Stimulated activated CD4-positive, alpha-beta T cell treated with anti-CD3 and anti-CD28 coated beads, Interleukin-15, amount 100 ng/mL, for 1 hour (primary cell): ENCODE measurements at places on chromosomes 2 and 18.

DNA sequence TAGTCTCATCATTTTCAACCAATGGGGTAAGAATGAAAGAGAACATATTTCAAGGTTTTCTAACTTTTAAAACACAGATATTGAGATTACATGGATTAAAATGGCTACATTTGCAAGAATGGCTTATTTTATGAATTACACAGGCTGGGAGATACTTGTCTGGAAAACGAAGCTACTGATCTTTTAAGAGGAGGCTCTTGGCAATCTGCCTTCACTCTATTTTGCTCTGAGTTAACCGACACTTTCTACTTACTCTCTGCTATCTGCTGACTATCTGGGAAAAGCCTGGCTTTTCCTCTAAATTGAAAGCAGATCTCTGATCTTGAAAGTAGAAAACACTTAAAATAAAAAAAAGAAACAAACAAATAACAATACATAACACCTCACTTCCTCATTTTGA lies 325.4 kb upstream of the LINC00305 start:
- DNase-seq, result no peak

DNA sequence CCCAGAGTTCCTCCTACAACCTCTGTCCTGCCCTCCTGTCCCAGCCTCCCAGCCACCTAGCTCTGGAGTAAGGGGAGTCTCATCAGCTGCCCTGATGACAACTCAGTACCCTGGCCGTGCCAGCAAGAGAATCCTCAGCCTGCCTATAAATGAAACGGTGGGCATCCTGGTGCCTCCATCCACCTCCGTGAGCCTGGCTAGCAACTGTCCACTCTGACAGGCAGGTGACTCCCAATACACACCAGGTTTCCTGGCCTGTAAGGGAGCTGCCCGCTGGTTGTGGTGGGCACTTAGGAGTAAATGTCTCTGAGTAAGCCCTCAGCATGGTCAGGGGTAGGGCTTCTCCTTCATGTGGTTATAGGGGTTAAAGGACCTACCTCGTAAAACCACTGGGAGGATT lies 81.5 kb downstream of the XDH start:
- no peak for DNase-seq

DNA sequence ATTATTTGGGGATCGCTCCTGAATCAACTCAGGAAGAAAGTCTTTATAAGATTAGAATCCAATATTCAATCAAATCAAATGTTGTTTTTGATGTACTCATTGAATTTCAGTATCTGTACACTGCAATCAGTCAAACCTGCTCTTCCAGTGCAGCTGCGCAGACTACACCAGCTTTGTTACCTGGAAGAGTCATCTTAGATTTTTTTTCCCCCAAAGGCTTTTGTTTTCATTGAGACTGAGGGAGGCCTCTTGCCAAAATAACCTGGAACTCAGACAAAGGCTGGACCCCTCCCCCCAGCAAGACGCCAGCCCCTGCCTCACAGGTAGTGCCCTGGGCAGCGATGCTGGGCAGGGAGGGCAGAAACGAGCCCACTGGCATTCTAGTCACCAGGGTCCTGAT lies 74.8 kb downstream of the ARHGEF4 start:
- no peak for DNase-seq

DNA sequence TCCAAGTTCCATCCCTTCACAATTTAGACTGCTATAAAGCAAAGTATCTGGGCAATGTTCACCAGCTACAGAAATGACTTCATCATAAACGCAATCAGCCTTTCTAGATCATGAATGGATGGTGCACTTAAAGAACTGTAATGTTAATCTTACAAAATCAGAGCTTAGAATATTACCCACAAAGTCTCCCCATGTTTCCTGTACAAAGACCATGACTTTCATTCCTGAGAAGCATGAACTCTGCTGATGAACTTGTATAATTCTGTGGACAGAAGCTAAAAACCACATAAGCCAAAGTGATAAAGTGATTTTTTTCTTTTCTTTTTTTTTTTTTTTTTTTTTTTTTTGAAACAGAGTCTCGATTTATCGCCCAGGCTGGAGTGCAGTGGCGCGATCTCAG lies 53.3 kb downstream of the C1D start:
- no peak for DNase-seq

DNA sequence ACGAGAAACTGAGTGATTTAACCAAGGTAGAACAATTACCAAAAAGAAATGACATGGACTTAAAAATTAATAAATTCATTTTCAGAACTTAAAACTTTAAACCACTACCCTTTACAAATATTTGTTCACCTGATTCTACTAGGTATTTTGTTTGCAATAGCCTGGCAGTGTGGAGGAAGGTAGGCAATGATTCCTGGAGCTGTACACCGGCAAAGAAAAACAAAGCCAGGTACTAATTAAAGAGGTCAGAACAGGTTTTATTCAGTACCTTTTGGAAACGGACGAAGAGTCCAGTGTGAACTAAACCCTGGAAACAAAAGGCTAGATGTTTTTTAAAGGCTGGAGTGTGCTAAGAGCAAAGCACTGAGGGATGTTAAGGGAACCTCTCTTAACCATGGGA lies 561.3 kb upstream of the FSHR start:
- DNase-seq, result no peak

- no peak for DNase-seq
Observed at GRCh38 chr2:178328037-178328436, 122.9 kb downstream of the PRKRA start.

GRCh38 chr2:201777869-201778268 lies 2.9 kb downstream of the ALS2 start:
- DNase-seq, result no peak

- DNase-seq, result no peak
Observed at GRCh38 chr2:20624884-20625485, 25.9 kb downstream of the HS1BP3 start.

DNA sequence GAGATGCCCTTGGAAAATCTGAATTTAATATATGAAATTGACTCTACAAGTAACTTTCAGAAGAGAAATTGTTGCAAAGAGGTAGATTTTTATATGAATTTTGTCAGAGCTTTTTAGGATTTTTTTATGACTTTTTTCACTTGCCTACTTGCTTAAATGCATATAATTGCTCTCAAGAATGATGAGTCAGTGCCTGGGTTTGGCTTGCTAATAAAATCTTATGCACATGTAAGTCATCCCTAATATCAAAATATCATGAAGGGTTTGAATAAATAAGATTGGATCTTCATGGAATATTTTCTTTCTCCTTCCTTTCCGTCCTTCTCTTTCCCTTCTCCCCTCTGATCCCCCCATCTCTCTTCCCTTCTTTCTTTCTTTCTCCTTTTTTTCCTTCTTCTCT lies 354.1 kb downstream of the TXNL1 start:
- DNase-seq, result no peak

DNA sequence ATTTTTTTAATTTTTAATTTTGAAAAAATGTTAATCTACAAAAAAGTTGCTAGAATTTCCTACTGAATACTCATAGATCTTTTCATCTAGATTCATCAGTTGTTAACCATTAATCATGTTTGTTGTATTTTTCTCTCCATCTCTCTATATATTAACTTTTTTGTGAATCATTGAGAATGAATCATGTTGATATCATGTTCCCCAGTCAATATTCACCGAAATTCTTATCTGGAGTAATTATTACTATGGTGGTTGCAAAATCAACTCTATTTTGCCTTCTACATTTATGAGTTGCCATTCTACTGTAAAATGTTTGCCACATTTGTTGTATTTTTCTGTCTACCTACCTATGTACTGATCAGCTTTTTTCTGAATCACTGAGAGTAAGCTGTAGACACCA lies 154.0 kb downstream of the SPP2 start:
- DNase-seq, result no peak

DNA sequence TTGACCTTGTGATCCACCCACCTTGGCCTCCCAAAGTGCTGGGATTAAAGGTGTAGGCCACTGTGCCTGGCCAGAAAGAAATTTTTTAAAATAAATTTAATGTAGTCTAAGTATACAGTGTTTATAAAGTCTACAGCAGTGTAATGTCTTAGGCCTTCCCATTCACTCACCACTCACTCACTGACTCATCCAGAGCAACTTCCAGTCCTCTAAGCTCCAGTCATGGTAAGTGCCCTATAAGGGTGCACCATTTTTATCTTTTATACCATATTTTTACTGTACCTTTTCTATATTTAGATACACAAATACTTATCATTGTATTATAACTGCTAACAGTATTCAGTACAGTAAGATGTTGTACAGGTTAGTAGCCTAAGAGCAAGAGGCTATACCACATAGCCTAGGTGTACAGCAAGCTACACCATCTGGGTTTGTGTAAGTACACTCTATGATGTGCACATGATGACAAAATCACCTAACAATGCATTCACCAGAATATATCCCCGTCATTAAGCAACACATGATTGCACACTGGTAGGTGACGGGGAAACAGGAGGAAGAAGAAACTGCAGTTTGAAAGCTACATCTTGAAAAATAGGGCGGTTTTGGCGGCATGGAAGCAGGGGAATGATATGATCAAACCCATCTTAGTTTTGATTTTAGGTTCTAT lies 105.1 kb upstream of the ITGB6 start:
- DNase-seq, result no peak

- DNase-seq, result no peak
Observed at GRCh38 chr18:73987247-73987980, 160.2 kb downstream of the FBXO15 start.

DNA sequence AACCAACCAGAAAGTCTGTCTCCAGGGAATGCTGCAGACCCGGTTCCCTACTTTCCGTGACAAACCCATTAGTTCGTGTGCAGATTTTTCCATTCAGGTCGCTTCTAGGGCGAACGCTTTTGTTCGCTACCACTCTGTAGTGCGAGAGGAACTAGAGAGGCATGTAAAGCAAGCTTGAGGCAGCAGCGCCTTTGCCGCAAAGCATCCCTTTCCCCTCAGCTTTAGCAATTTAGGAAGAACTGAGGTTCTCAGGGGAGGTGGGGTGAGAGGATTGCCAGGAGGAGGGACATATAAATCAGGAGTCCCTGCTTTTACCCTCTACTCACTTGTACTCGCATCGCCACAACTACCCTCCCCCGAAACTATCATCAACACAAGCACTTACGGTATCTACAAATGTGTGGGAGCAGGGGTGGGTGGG lies 748 bp upstream of the ZNF804A start:
- no peak for DNase-seq

- no peak for DNase-seq
Observed at GRCh38 chr2:39623917-39624316, 41.8 kb upstream of the TMEM178A start.
